ENCODE measurements at places on chromosomes 1 and 21.

DNA sequence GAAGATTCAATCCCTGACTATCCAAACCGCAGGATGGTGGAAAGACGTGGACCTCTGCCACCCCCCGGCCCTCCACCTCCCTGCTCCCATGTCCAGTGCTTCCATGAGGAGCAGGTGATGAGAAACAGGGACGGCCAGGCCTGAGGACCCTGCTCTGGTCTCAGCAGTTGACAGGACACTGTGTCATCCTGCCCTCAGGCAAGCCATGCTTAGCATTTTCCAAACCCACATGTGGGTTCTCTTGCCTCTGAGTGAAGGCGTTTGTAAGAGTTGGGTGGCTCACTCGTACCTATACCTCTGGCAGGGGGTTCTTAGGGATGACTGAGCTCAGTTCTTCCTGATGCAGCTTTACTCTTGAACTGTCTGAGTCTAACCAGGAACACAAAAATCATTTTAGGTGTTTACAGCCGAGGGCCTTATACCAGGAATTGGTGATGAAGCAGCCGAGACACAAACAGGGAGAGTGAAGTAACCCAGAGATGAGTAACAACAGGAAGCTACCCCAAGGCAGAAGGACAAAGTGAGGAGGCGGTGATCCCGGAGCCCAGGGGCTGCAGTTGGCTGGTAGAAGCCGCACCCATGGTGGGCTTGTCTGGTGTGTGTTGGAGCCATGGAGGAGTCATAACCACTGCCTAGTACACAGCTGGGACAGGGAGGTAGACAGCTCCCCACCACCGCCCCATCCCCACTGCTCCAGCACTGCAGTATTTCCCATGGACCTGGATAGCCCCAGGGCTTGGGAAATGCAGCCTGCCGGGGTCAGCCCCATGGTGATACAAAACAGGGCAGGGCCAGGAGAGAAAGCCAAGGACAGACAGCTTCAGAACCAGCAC is 21.4 kb downstream of the MYBPH start:
- no peak for DNase-seq

GRCh38 chr21:42375506-42375905 is 9.2 kb upstream of the TFF1 start:
- no peak for DNase-seq

DNA sequence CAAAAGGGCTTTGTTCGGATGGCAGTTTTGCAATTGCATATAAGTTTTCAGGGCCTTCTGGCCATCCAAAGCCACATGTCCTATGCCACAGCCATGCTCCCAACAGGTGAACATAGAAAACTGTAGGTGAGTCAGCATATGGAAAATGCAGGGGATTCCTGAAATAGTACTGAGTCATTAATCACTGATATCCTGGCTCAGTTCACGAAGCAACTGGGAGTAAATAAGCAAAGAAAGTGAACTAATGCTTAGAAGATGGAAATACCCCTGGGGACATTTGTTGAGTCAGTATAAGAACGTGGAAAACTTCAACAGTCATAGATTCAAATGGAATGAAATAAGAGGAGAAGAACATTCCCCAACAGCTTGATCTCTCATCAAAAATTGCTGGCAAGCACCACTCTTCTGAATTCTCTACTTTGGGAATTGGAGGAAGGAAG is 148.9 kb upstream of the RUNX1 start:
- no peak for DNase-seq

GRCh38 chr1:81582467-81582986 is 218.2 kb upstream of the ADGRL2 start:
- no peak for DNase-seq

GRCh38 chr1:86546787-86547221 is at the start of gene CLCA4:
Gene CLCA4 (plus strand): TSS chr1:86547078. CDS start chr1:86547120, 42 bp downstream.
- DNase-seq, result peak; percentile 94

DNA sequence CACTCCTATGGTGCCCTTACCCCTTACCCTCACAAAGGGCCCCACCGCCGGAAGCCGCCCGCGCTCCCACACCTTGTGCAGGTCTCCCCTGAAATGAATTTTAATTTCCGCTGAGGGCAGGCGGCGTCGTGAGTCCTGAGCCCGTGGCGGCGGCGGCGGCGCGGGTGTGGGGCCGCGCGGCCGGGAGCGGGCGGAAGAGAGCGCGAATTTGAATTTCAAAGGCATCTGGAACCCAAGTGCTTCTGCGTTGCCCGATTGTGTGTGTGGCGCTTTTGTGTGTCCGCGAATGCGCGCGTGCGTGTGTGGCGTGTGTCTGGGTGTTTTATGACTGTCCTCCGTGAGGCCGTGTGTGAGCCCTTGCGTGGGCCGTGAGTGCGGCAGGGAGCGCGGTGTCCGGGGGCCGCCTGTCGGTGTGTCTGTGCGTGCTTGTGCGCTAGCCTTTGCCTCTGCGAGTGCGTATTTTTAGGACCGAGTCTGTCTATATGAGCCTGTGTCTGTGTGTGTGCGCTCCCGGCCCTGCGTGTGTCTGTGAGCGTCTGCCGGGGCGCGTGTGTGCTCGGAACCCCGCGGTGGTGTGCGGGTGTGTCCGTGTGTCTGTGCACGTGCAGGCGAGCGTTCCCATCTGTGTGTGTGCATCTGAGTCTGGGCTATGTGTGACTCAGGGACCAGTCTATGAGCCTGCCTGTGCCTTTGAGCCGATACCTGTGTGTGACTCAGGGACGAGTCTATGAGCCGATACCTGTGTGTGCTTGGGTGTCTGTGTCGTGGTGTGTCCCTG is 7.9 kb upstream of the ADGRB2 start:
- DNase-seq, result no peak

- no peak for DNase-seq
Measured at GRCh38 chr1:172180501-172181285, 239.8 kb upstream of the C1orf105 start.

GRCh38 chr1:29599826-29600225 is 363.5 kb downstream of the PTPRU start:
- DNase-seq, result no peak

- DNase-seq, result peak; percentile 60
Measured at GRCh38 chr1:119286587-119287181, 81.9 kb upstream of the HAO2 start.

- DNase-seq, result no peak
Measured at GRCh38 chr1:30692948-30693301, 30.5 kb downstream of the MATN1 start.

GRCh38 chr1:182998482-182998881 is 24.7 kb upstream of the LAMC1 start:
- DNase-seq, result no peak

GRCh38 chr1:78911956-78912880 is 94.3 kb downstream of the ADGRL4 start:
- no peak for DNase-seq

DNA sequence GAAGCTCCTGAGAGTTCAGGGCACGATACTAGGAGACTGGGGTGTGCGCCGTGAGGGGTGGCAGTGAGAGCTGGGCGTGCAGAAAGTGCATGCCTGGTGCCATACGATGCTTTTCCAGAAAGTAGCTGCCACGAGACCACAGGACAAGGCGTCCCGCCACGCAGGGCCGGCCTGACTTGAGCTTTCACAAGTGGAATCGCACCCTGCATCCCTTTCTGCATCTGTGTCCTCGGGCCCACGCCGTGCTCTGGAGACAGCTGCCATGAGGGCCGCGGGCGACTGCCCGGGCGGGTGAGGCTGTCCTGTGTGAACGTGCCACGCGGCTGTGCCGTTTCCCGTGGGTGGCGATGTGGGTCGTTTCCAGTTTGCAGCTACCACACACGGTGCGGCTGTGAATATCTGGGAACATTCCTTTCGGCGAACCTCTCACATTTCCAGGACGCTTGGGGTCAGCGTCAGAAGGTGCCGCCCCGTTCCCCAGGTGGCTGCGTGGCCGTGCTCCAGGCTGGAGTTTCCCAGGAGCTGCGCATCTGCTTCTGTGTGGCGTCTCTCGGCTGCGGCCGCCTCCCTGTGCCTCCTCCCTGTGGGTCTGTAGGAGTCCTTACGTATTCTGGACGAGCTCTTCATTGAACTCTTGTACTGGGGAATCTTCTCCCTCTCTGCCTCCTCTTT is 1.0 kb upstream of the PERM1 start:
- no peak for DNase-seq

DNA sequence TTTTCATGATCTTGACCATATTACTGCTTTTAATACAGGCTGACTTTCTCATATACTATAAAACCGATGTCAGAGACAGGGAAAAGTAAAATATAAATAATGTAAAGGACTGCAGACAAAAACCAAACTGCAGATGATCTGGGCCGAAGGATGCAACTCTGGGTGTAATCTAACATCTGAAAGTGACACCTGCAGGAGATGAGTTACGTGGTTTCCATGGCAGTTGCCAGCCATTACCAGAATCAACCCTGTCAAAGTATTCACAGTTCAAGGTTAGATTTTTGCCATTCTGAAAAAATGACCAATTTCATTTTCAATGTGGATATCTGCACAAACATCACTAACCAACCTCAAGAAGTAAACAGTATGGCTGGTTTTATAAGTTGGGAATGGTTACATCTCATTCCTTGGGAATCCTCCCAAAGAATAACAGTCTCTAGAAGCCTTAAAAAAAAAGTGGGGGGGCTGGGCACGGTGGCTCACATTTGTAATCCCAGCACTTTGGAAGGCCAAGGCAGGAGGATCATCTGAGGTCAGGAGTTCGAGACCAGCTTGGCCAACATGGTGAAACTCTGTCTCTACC is 27.7 kb downstream of the DNAJC11 start:
- no peak for DNase-seq

GRCh38 chr1:42173155-42173933 is 8.8 kb upstream of the GUCA2A start:
- DNase-seq, result peak; percentile 73

DNA sequence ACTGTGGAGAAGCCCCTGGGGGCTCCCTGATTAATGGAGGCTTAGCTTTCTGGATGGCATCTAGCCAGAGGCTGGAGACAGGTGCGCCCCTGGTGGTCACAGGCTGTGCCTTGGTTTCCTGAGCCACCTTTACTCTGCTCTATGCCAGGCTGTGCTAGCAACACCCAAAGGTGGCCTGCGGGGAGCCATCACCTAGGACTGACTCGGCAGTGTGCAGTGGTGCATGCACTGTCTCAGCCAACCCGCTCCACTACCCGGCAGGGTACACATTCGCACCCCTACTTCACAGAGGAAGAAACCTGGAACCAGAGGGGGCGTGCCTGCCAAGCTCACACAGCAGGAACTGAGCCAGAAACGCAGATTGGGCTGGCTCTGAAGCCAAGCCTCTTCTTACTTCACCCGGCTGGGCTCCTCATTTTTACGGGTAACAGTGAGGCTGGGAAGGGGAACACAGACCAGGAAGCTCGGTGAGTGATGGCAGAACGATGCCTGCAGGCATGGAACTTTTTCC is 24.8 kb downstream of the PCSK9 start:
- peak; percentile 64 for DNase-seq

DNA sequence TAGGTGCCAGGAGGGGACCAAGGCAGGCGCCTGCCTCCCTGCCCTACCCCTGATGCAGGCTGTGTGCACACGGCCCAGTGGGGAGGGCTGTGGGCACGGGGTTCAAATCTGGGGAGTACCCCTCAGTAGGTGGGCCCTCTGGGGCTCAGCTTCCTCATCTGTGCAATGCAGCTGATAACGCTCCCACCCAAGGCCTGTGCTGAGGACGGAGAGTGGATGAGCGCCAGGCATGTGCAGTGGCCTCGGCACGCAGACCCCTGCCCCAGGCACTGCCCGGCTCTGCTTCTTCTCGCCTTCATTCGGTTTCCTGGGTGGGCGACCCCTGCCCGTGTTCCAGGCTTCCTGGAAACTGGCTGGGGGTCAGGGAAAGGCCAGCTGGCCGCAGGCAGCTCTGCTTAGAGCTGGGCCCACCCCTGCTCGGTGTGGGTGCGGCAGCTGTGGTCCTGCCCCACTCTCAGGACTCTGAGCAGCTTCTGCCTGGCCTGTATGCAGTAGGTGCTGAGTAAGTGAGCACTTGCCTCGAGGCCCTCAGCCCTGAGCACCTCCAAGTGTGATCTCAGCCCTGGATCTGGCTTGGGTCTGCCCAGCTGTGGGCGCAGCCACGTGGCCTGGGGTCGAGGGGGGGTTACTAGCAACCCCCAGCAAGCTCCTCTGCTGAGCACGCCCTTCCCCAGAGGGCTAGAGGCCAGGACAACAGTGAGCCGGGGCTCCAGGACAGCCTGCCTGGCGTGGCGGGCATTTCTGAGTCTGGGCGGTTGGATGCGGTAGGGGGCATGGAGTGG is 11.9 kb upstream of the TNFRSF14 start:
- DNase-seq, result no peak

GRCh38 chr1:197092491-197093023 is 25.5 kb upstream of the F13B start:
- no peak for DNase-seq

DNA sequence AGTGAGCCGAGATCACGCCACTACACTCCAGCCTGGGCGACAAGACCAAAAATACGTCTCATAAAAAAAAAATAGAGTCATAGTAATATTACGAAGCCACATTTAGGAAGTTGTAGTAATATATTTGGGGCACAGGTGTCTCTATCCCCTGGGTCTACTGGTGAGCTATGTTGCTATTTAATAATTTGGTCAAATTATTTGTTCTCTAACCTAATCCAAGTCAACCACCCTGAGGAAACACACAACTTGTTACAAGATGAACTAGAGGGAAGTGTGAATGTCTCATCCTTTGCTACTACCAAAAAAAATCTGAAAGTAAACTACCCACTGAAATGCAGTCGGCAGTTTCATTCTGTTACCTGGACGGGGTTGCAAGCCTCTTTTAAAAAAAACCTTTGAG is 35.3 kb downstream of the RGS8 start:
- no peak for DNase-seq

- DNase-seq, result no peak
Measured at GRCh38 chr1:66788231-66788939, 12.7 kb downstream of the INSL5 start.

DNA sequence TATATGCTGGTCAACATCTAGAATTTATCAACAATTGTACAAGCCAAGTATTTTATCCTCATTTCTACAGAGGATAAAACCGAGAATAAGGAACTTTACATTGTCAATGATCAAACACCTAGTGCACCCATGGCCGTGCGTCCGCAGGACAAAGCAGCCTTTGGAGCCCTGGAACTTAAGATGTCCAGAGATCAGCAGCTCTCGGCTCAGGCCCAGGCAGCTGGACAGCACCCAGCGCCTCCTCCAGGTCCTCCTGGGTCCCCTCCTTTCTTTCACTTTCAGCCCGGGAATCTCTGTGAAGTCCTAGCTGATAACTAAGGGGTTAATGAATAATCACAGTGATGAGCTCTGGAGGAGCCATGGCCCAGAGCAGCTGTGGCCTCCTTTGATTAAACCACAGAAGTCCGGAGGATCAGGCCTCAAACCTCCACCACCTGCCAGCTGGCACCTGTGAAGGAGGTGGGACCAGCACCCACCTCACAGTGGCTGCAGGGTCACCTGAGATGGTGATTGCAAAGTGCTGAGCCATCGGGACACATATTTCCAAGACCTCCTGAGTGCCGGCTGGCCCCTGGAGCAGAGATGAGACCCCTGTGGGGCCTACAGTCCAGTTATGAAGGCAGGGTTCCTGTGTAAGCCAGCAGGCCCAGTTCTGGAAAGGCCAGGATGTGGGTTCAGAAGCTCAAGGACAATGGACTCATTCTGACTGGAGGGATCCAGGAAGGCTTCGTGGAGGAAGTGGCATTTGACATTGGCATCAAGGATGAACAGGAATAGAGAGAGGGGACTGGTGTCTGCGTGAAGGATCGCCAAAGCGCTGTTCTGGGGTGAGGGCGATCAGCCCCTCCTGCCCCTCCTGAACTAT is 11.6 kb upstream of the SAMD11 start:
- no peak for DNase-seq

- no peak for DNase-seq
Measured at GRCh38 chr1:228075801-228076271, 6.7 kb upstream of the ARF1 start.

- no peak for DNase-seq
Measured at GRCh38 chr1:236545621-236546169, 21.9 kb downstream of the LGALS8 start.

GRCh38 chr1:219066098-219066497 is 107.6 kb upstream of the LYPLAL1 start:
- DNase-seq, result no peak

- DNase-seq, result no peak
Measured at GRCh38 chr1:110341146-110341871, 2.1 kb downstream of the RBM15 start.

Data from NCI-H1105 treated with DMSO at 0.1 percent for 48 hours (cell line).